ENCODE measurements at places on chromosomes 11 and 22.

DNA sequence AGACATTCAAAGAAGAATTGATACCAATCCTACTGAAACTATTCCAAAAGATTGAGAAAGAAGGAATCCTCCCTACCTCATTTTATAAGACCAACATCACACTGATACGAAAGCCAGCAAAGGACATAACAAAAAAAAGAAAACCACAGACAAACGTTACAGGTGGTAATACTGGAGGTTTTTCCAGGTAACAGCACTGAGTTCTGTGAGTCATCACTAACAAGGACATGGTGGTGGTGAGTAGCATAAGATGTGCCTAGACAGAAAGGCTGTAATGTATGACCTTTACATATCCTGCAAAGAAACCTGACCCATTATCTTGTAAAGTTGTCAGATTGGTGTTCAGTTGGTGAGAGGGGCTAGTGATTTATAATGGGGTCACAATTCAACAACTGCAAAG, 15.3 kb downstream of the OR9G1 start:
- DNase-seq = no peak

DNA sequence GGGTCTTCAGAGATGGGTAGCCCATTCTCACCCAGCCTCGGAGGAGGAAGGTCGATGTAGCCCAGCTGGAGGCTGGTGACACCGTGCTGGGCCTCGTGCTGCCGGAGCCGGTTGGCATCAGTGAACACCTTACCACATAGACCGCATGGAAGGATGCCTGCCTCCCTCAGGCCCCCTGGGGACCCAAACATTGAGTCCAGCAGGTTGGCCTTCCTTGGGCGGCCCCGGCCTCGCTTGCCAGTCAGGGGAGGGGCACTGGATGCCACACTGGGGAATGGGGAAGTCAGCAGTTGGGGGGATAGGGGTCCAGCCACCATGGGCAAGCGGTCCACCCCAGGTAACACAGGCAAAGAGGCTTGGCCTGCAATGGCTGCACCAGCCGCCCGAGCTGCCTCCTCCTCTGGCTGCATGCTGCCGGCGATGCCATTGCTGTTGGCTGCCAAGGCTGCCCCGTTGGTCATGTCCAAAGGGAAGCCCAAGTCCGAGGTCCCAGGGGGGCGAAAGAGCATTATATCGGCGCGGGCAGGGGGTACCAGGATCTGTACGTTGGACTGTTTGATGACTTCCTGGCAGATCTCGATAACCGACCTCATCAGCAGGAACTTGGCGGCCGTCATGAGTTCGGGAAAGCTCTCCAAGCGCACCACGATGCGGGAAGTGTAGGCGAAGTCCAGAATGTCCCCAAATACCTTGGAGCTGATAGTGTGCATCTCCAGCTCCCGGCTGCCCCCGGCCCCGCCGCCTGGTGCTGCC, 1.4 kb downstream of the PATZ1 start:
- DNase-seq = no peak

DNA sequence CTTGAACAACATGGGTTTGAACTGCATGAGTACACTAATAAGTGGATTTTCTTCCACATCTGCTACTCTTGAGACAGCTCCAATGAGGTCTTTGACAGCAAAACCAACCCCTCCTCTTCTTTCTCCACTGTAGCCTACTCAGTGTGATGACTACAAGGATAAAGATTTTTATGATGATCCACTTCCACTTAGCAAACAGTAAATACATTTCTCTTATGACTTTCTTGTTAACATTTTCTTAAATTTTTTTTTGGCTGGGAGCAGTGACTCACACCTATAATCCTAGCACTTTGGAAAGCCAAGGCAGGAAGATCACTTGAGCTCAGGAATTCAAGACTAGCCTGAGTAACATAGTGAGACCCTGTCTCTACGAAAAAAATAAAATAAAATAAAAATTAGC, 9.9 kb upstream of the EIF4G2 start:
- peak; percentile 34 for DNase-seq

- no peak for DNase-seq
Measured at GRCh38 chr22:50711446-50712340, 26.3 kb upstream of the ACR start.

DNA sequence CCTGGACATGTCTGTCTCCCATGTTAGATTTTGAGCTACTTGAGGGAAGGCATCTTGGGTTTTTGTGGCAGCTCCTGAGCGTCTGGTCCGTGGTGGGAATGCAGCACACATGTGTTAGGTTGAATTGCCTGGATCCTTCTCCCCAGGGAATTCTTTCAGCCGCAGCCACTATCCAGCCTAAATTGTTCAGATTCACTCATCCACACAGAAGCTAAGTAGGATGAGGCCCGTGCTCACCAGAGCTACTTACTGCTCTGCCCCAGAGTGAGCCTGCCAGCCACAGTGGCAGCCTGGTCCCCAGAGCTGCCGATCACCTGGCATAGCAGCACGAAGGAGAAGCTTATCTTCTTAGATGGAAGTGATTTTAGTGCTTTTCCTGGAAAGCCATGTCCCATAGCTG, 34.4 kb upstream of the SORL1-AS1 start:
- DNase-seq = no peak

GRCh38 chr11:7307836-7308235, 56.1 kb downstream of the SYT9 start:
- DNase-seq = no peak

DNA sequence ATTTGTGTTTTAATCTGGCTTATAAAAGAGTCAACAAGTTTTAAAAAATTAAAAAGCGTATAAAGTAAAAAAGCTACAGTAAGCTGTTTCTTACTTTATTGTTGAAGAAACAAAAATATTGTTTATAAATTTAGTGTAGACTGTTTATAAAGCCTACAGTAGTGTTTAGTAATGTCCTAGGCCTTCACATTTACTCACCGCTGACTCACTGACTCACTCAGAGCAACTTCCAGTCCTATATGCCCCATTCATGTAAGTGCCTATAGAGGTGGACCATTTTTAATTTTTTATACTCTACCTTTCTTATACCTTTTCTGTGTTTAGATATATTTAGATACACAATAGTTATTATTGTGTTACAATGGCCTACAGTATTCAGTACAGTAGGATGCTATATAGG, 12.2 kb downstream of the MPPED2 start:
- DNase-seq = no peak

GRCh38 chr11:130473795-130474377, 25.4 kb downstream of the ADAMTS15 start:
- DNase-seq = no peak

- no peak for DNase-seq
Measured at GRCh38 chr11:33997584-33998251, 53.8 kb upstream of the CAPRIN1 start.

- DNase-seq = no peak
Measured at GRCh38 chr22:29130476-29130875, 57.6 kb downstream of the KREMEN1 start.

DNA sequence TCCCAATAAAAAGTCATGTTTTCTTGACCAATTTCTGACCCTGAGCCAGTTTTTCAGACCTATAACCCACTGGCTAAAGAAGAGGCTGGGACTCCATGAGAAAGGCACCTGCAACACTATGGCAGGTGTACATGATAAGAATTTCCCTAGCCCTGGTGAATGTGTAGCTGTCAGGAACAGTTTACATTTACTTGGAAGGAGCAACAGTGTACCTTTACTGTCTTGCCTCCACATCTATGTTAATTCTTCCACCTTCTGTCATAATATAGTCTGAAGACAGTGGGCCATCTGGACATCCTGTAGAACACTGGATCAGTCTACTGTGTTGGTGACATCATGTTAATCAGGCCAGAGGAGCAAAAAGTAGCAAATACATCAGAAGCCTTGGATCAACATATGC, 72.1 kb upstream of the CD82 start:
- no peak for DNase-seq

DNA sequence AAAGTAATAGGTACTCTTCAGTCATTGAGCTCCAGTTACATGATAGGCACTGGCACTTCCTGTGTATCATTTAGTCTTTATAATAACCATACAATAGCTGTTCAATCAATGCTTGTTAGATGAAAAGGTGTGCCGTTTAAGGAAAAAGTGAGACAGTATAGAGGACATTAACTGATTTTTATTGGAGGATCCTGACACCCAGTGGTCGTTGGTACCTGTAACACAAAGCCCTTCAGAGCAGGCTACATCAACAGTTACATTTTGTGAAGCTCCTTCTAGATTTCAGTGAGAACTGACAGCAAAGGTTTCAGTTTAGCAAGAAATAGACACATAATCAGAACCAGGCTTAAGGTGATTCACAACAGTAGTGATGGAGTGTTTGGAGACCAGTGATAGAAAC, 44.2 kb downstream of the CCDC81 start:
- DNase-seq = no peak

DNA sequence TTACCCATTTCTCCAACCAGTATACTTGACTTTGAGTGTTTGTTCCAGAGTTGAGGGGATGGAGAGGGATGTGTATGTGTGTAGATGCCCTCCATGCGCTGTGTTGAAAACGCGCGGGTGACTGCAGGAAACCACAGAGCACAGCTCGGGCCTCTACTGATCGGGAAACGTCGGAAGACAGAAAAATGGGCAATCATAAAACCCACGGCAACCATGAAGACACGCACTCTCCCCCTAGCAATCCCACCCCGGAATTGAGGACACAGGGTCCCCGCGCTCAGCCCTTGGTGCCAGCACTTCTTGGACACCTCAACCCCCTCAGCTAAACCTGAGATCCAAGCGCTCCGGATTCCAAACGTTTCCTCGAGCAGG, 251 bp upstream of the UQCC3 start:
- no peak for DNase-seq

DNA sequence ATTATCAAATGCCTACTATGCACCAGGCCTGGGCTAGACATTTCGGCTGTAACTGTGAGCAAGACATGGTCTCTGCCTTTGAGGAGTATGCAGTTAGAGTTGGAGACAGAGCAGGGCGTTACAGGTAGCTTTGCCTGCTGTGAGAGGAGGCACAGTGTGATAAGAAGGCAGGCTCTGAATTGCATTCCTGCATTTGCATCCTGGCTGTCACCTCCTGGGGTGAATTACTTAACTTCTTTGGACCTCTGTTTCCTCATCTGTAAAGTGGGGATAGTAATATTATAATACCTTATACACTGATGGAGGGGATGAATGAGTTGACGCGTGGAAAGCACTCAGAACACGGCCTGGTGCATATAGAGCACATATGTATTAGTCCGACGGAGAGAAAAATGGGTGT, 118.1 kb upstream of the ARHGAP20 start:
- no peak for DNase-seq

DNA sequence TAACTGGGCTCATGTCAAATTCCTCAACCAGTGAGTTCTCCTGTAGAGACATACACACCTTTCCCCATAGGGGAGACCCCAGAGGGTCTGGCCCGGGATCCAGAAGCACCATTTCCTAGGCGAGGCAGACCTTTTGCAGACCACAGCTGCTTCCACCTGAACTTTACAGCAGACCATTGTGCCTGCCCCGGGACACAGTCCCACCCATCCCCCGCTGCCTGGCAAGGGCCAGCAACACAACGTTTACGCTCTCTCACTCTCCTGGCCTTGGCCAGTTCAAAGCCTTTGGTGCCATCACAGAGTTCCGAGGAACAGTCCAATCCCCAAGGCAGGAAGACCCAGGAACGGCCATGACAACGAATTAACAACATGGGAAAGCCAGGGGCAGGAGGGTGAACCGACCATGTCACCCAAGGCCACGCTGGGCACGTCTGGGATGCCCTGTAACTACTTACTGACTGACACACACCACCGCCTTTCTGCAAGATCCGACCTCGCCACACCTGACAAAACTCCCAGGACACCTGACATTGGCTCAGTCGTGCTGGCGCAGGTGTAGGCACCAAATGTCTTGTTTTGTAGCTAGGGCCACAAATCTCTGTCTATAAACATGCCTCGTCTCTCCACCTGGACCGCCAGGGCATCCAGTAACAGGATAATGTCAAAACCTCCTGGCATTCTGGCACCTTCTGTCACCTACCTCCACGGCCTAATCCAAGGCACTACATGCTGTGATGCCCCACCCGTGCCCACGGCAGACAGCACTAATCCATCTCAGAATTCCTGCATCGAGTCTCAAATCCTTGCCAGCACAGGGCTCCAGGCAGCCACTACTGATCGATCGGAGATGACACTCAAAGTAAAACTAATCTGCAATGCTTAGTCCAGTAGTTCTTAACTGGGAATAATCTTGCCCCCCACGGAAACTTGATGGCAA, 51.3 kb downstream of the MYH9 start:
- no peak for DNase-seq

DNA sequence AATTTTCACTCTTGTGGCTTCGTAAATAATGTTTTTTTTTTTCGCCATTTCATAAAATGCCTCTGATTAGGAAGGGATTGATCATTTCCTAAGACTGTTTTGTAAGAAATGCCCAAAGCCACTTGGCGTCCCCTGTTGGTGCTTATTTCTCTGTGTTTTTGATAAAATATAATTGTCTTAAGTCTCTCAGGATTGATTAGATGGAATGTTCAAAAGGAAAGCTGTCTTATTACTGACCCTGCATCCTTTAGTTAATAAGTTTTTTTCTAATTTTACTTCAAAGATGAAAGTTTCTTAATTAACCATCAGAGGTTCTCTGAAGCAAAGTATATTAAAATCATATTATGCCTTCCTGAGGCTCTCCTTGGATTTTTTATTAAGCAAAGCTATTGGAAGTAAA, 624.3 kb upstream of the TENM4 start:
- DNase-seq = no peak

- no peak for DNase-seq
Measured at GRCh38 chr11:61067782-61068446, 34.4 kb upstream of the CD5 start.

GRCh38 chr22:33109514-33110430, 51.6 kb upstream of the SYN3 start:
- no peak for DNase-seq

- no peak for DNase-seq
Measured at GRCh38 chr22:48240148-48240934, 1477.9 kb downstream of the TBC1D22A start.

DNA sequence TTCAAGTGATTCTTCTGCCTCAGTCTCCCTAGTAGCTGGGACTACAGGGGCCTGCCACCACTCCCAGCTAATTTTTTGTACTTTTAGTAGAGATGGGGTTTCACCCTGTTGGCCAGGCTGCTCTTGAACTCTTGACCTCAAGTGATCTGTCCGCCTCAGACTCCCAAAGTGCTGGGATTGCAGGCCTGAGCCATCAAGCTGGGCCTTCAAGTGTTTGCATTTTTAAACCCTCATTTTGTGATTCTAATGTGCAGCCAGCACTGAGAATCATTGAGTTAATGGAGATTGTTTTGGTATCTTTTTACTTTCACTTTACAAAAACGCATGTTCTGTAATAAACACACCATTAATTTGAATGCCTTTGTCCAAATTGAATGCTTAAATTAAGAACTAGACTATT, 3.4 kb downstream of the TYR start:
- DNase-seq = no peak

GRCh38 chr11:27721264-27722116, 21.2 kb upstream of the BDNF start:
- DNase-seq = no peak

DNA sequence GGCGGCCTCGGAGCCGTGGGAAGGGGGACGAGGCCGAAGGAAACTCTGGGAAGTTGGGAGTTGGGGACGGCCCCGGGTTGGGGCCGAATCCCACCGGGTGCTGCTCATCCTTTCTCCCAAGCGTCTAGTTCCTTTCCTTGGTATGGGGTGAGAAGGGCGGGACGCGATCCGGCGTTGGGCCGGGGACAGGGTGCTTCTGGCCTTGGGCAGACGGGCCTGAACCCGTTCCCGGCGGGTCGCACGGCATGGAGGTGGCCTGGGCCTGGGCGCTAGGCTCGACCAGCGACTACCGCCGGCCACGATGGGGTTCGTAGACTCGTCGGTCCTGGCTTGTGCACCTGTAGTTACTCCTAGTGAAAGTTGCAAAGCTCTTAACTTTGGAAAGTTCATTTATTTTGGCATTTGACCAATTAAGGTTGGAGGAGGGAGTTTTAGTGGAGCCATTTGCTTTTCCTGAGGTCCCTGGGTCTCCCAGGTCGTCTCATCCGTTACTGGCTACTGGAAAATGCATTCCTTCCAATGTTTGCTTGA, 1.0 kb downstream of the SYT9 start:
- no peak for DNase-seq
